ENCODE measurements at places on chromosomes 6 and 20.

DNA sequence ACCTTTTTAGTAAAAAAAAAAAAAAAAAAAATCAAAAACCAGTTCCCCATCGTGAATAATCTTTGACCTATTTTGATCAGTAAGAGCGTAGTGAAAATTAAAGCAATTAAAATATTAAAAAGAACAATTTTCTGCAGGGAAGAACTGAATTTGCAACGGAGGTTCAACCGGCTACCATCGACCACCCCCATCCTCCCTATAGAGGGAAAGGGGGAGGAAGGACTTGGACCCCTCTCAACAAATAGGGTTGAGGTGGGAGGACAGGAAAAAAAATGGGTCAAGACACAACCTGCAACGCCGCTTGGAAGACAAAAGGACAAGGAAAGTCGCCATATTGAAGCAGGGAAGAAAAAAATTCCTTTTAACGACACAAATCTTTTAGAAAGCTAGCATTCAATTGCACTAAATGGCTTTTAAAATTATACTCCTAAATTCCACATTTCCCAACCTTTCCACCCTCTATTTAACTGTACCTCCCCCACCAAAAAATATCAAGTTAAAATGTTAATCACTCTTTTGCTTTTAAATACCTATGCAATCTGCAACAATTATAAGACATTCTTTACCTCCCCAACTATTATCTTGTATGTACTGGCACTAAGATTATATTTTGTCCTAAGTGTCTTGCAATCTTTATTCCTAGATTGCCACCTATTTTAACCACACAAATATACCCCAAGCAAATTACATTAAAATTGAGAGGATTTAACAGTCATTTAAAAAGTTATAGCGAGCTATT is 1.7 kb downstream of the PPP1R10 start:
- peak; percentile 23 for DNase-seq

DNA sequence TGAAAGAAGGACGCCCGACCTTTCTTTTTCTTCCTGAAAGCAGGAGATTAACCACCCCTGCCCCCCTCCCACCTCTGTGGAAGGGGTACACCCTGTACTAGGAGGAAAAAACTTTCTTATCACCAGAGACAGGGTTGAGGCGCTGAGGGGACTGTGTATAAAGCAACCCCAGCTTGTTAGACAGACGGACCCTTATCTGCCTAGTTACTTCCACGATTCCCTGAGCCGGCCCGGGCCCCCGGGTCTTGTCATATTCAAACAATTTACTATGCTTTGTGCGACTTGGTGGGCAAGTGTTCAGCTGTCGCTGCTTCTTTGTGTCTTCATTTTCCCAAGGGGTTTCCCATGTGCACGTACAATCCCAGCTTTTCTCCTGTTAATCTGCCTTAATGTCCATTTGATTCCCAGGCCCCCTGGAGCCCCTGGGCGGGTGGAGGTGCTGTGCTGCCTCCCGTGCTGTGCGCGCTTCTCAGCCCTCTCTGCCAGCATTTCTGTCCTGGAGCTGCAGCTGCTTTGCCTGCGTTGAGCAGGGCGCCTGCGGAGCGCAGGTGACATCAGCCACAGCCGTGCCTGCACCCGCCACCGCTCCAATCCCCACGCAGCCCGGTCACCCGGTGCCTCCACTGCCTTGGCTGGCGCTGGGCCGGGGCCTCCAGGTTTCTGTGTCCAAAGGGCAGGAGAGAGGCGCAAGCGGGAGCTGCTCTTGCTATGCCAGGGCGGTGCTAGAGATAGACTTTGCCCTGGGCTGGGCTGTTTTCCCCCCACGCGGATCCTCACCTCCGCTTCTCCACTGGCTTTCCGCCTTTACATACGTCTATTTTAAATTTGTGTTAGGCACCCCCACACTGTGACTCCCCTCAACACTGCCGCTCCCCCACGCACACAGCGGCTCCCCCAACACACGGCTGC is 96.2 kb downstream of the TTLL2 start:
- DNase-seq = no peak

GRCh38 chr6:31621991-31622390 is 1.5 kb downstream of the PRRC2A start:
- no peak for DNase-seq

DNA sequence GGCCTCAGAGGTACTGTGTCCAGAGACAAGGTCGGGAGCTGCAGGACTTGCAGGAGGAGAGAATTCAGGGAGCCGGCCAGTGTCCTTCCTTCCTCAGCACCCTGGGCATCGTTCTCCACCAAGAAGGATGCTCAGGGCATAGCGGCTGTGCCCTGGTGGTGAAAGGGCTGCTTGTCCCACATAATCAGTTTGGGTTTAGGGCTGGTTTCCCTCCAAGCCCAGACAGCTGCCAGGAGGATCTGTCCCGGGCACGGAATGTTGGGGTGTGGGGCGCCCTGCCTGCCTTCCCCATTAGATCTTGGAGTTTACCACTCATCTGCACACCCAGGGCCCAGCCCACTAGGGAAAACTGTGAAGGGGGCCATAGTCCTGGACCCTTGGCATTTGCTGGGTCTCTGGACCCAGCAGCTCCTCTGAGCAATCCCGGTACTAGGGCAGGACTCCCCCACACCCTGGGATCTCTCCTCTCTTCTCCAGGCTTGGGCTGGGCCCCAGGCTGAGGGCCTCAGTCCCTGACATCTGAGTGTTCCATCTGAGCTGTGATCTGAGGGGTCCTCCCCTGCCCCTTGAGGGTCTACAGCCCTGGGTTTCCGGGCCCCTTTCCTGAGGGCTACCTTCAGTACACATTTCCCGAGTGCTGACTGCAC is 18.6 kb upstream of the SPDEF start:
- DNase-seq = no peak
